Iris pigment epithelial cell (primary cell): ENCODE measurements at places on chromosomes 7 and 10.

DNA sequence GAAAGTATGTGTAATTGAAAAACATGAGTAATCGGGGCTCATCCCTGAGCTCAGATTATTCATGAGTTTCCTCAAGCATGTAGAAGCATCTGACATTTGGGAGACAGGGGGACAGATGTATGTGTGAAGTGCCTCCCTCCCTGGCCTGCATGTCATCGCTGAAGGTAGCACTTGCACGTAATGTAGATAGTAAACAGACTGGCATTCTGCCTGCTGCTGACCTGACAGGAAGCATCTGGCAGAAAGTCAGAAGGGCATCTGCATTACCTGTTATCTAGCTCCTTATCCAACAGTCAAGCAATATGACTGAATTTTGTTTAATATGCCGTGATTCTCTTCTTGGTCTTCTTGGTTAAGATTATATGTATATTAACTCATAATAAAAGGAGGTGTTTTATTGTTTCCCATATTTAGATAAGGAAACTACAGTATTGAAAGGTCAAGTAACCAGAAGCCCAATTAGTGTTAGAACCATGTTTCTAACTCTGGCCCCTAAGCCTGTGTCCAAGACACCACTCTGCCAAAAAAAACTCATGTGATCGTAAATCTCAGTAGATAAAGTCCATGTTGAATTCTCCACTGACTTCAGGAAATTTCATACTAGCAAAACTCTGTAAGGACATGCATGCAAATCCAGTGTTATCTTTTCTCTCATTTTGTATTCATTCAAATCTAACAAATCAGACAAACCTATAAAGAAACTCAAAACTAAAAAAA, 918.1 kb upstream of the MBL2 start:
- no peak for DNase-seq

- no peak for DNase-seq
These were observed 1.6 kb downstream of the SFMBT2 start for GRCh38 chr10:7409045-7409731.

DNA sequence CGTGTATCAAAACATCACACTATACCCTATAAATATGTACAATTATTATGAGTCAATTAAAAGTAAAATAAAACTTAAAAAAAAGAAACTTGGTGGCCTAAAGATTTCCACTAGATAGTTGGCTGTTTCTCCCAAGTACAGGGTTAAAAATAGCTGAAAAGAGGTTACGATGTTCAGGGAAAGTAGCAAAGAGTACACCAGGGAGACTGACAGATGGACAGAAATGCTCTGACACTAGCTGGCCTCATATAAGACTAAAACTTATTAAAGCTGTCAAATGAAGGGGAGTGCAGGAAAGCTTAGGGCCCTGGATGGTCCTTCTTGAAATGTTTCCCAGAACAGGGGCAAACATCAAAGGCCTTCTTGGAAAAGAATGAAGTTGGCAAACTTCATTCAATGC, 51.3 kb downstream of the TCAF1 start:
- DNase-seq: no peak

DNA sequence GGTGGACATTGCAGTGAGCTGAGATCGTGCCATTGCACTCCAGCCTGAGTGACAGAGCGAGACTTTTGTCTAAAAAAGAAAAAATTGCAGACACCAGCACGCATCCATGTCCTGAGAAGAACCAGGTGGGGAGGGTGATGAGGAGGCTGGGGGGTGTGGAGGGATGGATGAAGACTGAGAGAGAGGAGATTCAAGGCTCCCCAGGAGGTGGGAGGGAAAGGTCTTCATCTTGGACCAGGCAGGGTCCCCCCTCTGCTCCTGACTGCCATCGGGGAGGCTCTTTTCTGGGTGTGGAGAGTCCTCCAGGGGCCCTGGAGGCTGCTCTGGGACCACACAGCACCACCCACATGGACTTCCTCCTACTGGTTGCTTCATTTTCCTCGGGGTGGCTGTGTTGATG, 1.5 kb downstream of the SCART1 start:
- DNase-seq: no peak

DNA sequence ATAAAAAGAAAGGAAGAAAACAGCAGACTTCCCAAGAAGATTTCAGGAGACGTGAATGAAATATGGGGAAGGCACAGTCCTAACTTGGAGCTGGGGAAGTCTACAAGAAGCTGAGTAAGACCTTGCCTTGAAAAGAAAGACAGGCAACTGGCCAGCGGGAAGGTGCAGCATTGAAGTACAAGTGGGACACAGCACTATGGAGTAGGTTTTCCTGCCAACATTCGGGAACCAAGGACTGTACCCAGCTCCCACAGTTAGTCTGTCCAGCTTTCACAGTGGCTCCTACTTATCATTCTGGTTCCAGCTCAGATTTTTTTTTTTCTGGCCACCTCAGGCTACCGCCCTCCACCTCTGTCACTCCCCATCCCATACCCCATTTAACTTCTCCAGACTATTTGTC, 10.0 kb downstream of the HPS1 start:
- DNase-seq: no peak

DNA sequence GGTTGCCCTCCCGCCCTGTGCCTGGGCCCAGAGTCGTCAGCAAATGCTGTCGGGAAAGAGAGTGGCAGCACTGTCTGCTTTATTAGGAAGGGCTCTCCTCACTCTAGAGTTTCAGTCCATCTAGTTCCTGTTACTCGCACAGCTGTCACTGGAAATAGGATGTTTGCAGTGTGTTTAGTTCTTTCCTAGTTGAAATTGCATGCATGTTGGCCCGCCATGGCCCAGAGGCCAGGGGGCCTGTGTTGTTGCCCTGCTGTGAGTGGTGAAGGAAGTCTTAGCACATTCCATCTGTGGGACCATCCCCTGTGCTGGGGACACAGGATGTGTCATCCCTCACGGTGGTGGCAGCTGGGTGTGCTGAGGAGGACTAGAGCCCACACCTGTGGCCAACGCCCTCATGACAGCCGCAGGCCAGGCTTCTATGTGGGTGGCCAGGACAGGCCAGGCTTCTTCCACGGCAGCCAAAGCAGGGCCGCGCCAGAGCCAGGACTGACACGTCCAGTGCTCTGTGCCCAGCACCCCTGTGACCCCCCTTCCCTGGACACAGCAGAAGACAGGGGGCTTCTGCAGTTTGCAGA, 45.4 kb downstream of the ZNF467 start:
- DNase-seq: no peak

DNA sequence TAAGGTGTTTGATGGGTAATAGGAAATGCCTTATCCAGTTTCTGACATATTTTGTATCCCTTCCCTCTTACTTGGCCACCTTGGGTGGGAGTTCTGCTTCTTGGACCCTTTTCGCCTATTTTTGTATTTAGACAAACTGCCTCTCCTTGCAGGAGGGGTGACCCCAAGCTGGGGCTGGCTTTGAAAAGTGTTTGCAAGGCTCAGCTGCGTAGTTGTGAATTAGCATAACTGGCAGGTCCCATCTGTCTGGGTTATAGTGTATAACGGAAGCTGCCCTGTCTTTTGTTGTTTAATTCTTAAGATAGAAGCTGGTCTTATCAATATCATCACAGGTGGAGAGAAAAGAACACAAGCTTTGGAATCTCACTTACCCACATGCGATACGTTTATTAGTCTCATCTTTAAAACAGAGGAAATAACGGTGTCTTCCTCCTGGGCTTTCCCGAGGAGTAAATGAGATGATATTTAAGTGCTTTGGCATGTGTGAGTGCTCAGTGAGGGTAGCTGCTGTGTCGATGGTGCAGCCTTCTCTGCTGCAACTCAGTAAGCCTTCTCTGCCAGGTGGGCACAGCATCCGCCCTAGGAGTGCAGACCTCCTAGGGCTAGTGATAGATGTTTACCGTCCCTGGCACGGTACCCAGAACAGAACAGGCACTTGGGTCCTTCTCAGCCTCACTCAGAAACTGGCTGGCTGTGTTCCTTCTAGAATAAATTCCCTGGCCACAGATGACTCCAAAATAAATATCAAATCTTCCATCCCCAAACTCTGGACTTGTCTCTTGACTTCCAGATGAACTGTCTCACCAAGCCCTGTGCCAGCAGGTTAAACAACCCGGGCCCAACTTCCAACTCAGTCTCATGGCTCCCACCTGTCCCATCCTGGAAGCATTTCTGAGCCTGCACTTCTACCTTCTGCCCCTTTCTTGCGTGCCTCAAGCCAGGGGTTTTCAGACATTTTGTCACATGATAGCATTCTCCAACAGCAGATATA, 227.3 kb downstream of the GFRA1 start:
- no peak for DNase-seq

DNA sequence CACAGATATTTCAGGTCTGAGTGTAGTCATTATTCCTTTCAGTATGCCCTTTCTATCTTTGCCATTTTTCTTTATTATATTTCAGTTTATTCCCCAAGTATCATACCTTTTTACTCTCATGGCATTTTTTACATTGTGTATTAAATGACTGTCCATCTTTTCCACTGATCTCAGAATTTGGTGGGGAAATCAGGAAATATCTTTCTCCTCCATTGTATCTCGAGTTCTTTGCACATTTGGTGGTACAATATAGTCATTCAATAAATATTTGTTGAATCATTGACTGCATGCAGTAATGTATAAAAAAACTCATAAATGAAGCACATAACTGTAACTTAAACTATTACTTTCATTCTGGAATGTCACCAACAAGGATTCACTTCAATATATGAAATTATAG, 354.7 kb downstream of the HGF start:
- peak; percentile 60 for DNase-seq
